Activated CD4-positive, alpha-beta T cell treated with anti-CD3 and anti-CD28 coated beads for 4 hours (primary cell): ENCODE measurements at places on chromosomes 2 and 18.

GRCh38 chr2:202152104-202152715 is 79.2 kb downstream of the KIAA2012 start:
- no peak for DNase-seq

DNA sequence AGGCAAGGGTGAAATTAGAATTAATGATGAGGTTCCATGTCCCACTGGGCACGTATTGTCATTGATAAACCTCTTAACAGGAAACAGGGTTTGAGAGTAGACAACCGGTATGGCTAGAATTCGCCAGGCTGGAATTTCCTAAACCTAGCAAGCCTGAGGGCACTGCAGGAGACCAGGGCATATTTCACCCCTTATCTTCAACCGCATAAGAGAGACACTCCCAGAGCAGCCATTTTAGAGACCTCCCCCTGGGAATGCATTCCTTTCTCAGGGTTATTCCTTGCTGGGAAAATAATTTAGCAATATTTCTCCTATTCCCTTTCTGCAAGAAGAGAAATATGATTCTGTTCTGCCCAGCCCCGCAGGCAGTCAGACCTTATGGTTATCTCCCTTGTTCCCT is 334.6 kb upstream of the LYPD1 start:
- DNase-seq, result no peak

DNA sequence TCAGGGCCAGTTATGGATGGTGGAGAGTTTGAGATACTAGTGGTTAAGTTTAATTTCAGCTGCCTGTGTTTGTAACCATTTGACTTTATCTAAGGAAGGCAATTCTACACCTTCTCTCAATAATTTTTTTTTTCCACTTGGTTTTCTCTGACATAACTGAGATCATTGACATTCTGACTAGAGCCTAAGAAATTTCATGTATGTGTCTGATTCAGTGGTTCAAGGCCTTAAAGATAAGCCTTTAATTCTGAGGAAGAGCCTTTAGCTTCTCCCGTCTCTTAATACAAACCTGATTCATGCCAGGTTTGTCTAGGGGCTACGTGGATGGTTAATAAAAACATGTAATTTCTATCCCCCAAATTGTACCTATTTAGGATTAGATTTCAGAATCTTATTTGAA is 971.4 kb downstream of the DPP10 start:
- DNase-seq, result no peak

- no peak for DNase-seq
These were observed 49.8 kb downstream of the PMS1 start for GRCh38 chr2:189834059-189834458.

DNA sequence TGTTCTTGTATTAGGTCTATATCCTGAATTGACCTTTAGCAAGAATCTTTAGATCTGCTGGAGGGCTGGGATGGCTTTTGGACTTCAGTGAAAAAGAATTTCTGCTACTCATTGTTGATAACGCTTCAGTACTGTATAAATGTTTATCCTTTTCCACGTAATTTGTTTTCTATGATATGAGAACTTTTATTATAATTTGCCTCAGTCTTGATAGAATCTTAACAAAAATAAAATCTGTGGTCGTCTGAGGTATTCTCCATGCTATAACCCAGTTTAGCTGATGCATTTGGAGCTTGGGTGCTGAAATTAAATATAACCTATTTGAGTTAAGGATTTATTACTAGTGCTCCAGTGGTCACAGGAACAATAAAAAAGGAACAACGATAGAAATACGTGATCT is 71.1 kb downstream of the ACTR3 start:
- DNase-seq, result no peak

DNA sequence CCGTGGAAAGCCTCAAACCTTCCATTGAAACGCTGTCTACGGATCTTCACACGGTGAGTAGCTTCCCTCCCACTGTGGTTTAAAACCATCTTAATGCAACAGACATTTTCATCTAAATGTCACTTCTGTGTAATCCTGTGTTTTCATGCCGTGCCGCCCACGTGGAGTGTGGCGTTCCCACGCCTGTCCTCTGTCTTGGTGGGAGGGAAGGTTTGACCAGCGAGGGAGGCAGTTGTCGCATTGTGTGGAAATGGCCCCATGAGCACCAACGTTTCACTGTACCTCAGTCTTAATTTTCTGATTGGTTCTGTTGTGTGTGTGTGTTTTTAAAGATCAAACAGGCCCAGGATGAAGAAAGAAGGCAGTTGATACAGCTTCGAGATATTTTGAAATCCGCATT is 88.6 kb downstream of the ITGB1BP1 start:
- no peak for DNase-seq

DNA sequence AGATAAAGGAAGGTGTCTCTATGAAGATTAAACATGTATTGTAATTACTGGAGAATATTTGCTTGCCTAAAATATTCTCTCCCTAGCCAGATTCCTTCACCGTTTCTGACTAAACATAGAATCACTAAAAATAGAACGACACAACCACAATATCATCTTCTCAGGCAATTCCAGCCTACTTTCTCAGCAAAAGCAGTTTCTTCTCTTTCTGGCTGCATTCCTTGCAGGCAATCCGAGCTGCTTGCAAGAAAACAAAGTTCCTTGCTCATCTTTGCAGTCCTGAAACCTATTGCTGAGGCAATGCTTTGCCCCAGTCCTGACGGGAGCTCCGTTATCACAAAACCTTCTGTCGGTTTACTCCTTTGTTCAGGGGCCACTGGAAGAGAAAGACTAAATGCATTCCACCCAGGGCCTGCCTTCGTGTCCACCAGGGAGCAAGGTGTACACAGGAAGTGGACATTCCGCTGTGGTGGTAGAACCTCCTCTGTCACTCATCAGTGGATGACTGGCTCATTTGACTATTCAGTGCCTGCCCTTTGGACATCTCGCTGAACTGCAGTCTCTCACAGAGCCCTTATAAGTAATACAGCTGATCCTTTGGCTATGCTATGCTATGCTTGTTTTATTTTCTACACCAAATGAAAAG is 239.2 kb upstream of the DOK6 start:
- DNase-seq, result no peak

GRCh38 chr2:25473758-25474340 is 132.1 kb upstream of the DNMT3A start:
- no peak for DNase-seq

DNA sequence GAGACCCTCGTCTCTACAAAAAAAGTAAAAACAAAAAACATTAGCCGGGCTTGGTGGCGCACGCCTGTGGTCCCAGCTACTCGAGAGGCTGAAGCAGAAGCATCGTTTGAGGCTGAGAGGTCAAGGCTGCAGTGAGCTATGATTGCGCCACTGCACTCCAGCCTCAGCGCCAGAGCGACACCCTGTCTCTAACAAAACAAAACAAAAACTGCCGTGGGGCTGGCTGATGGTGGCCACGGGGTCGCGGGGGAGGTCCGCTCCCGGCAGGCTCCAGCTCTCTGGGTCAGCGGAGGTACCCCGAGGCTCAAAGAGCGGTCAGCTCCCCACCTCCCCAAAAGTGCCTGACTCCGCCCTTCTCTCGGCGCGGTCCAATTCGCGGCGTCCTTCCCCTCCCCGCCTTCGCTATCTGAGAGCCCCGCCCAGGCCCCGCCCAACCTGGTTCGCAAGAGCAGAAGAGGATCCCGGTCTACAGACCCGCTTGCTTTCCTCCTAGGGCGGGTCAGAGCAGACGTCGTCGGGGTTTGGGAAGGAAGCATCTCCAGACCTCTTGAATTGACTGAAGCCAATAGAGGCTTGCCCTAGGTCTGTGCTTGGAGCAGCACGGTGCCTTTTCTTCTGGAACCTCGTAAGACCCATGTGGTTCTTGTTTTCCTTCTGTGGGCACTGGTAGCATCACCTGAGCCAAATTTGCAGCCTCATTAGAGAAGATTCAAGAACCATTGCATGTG is 7.8 kb downstream of the RAX start:
- no peak for DNase-seq

GRCh38 chr18:26089293-26090129 is 902 bp downstream of the SS18 start:
- peak; percentile 4 for DNase-seq

DNA sequence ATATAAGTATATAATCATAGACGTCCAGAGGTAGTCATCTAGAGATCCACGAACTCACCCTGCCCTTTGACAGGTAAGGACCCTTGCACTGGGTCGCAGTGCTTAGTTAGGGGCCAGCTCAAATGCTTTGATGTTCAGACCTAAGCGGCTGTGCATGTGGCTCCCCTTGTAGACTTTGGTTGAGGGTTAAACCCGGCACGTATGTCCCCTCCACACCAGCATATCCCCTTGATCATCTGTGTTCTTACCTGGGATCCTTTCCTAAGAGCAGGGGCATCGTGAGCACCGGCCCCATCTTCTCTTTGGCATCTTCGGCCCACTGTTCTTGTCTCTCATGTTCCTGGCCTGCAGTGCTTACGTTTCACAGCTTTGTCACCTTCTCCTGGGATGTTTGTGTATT is 31.4 kb downstream of the GRHL1 start:
- DNase-seq, result no peak

- DNase-seq, result no peak
These were observed 37.0 kb downstream of the STAT4 start for GRCh38 chr2:191113761-191114160.

DNA sequence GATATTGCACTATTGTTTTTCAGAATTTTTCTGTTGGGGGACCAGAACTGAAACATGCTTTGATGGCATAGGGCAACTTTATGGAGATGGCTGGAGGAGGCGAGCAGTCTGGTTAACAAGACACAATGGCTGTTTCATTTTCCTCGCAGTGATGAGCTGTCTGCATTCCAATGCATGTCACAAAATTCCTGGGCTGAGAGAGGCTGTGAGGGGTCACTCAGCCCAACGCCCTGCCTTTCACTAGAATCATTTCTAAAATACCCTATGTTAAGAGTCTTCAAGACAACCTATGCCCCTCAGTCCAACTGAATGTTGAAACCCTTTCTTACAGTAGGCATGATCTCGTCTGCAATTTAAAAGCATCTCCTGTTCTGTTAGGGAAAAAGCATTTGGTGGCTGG is 1090.0 kb downstream of the BCL11A start:
- DNase-seq, result no peak

DNA sequence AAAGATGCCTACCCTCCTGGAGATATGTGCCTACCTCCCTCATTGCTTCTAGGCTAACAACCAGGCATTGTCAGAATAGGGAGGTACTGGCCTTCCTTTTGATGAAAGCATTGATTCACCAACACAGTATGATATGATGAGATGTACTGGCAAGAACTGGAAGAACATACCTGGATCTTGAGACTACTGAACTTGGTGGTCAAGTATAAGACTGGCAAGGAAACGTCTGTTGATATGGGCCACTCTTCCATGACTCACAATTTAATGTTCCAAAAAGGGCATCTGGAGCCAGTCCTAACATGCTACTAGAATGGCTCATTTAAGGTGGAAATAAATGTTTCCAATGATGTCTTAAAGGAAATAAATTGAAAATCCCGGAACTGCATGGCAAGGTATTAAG is 18.1 kb downstream of the DTNB start:
- no peak for DNase-seq

DNA sequence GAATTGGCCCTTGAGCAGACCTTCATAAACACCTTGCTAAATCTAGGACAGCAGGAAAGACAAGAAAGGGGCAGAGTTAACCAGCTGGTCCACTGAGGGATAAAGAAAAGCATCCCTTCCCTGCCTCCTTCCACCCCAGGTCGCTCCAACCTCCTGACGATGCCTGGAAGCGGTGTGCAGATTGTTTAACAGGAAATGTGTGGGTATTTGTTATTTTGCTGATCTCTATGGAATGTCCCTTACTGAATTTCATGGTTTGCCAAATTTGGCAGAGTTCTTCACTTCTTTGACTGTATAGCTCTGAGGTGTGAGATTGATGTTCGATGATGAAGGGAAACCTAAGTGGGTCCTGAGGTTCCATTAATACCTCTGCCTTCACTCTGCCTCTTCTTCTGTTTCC is 72.9 kb downstream of the MAP3K20 start:
- no peak for DNase-seq

DNA sequence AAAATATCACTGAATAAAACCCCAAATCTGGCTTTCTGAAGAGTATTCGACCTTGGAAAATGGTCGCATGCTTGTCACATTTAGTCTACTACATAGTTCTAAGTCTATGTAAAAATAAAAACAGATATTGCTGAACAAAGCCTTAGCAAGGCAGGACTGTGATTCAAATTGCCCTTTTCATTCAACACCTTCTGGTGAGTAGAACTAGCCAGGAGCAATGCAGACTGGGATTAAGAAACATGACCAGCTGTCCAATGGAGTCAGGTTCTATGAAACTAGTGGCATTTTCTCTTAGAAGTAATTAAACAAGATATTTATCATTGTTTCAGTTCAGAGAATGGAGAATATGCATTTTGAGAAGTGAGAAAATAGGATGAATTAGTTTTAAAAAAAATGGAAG is 1260.5 kb upstream of the ACVR2A start:
- no peak for DNase-seq

GRCh38 chr18:52452427-52452826 is 112.4 kb downstream of the DCC start:
- no peak for DNase-seq

- DNase-seq, result no peak
These were observed 64.9 kb downstream of the EML4 start for GRCh38 chr2:42233976-42234441.

GRCh38 chr2:98727369-98728087 is 3.4 kb downstream of the MGAT4A start:
- no peak for DNase-seq

GRCh38 chr2:111617299-111618225 is 266.4 kb downstream of the ANAPC1 start:
- no peak for DNase-seq

DNA sequence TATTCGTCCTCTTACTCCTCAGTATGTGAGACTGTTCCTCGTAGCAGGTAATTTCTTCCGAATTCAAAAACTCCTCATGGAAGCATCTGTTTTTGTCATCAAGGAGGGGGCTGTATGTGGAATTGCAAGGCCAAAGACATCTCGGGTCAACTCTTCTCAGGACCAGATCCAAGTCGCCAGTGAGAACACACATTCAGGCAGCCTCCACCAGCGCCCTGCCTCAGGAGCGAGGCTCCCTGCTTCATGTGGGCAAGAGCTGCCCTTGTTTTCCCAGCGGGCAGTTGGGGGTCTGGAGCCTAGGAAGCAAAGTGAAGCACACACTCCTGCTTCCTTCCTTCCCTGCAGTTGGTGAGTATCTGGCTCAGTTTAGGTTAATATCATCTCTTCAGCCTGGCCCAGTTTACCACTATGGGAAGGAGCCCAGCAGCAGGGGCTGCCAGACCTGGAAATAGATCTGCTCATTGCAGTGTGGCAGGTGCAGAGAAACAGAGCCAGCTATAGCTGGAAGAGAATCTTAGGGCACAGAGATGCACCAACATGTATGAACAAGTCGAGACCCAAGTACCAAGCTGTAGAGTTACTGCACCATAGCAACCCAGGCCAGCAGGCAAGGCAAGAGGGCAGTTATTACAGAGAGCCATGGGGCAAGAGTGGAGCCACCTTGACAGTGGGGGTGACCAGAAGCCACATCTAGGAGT is 25.3 kb downstream of the TMEM127 start:
- no peak for DNase-seq

- no peak for DNase-seq
These were observed 165.3 kb downstream of the SNTG2 start for GRCh38 chr2:1115843-1116539.

- DNase-seq, result no peak
These were observed 39.5 kb downstream of the INO80C start for GRCh38 chr18:35458271-35458670.
